ENCODE measurements at places on chromosomes 3 and 15.

GRCh38 chr15:89103481-89104171, 15.4 kb downstream of the ABHD2 start:
- DNase-seq = no peak

GRCh38 chr15:93415576-93415975, 326.6 kb upstream of the RGMA start:
- no peak for DNase-seq

GRCh38 chr15:44011238-44011854, 183.7 kb downstream of the FRMD5 start:
- no peak for DNase-seq

GRCh38 chr3:45610119-45610518, 15.6 kb downstream of the LIMD1 start:
- DNase-seq = no peak

- DNase-seq = no peak
Observed at GRCh38 chr3:177591379-177591778, 394.1 kb upstream of the TBL1XR1 start.

Data from activated CD4-positive, CD25-positive, alpha-beta regulatory T cell treated with anti-CD3 and anti-CD28 coated beads, Interleukin-2, amount 50 U/mL, for 16 hours (primary cell).